Memory B cell (primary cell): ENCODE measurements at places on chromosomes 5 and 9.

GRCh38 chr5:133354323-133355185 lies 257.8 kb downstream of the FSTL4 start:
- no peak for DNase-seq

DNA sequence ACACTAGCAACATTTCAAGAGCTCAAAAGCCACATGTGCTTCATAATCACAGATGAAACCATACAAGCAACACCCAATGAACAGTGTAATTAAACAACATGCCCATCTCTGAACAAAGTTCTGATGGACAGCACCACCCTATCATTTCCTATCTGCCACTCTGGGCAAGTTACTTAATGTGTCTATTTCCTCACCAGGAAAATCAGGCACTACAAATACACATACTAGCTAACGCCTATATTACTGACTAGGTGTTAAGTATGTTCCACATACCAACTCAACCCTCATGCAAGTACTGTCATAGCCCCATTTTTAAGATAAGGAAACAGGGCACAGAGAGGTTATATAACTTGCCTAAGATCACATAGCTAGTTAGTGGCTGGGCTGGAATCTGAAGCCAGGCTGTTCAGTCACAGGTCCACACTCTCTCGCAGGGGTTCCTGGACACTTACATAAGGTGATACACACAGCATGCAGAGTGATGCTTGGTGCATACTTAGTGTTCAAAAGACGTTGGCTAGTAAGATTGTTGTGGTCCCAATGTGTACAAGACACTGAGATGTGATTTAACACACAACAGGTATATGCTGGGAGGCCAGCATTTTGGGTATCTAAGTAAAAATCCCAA lies 24.2 kb downstream of the CORO2A start:
- no peak for DNase-seq

DNA sequence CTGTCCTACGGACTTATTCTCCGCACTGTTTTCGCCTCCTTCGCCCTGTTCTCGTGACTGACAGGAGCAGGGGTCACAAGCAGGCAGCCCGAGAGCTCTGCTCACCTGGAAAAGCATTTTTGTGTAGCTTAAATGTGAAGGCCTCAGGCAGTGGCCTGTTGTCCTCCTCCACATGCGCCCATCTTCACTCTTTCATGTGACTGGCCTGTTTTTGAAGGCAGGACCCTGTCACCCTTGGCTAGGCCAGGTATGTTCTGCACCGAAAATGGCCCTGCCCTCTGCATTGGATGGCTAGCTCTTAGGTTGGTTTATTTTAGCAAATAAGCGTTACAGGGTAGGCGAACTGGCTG lies 614 bp upstream of the CPLANE1 start:
- DNase-seq, result no peak

- no peak for DNase-seq
Observed at GRCh38 chr9:120423812-120424211, 156.2 kb downstream of the CDK5RAP2 start.

- peak; percentile 31 for DNase-seq
Observed at GRCh38 chr5:109688630-109688969, 1.1 kb upstream of the MAN2A1 start.

GRCh38 chr9:127562841-127563401 lies 49.2 kb upstream of the STXBP1 start:
- no peak for DNase-seq

GRCh38 chr5:138503487-138504270 lies 38.4 kb downstream of the EGR1 start:
- DNase-seq, result no peak

DNA sequence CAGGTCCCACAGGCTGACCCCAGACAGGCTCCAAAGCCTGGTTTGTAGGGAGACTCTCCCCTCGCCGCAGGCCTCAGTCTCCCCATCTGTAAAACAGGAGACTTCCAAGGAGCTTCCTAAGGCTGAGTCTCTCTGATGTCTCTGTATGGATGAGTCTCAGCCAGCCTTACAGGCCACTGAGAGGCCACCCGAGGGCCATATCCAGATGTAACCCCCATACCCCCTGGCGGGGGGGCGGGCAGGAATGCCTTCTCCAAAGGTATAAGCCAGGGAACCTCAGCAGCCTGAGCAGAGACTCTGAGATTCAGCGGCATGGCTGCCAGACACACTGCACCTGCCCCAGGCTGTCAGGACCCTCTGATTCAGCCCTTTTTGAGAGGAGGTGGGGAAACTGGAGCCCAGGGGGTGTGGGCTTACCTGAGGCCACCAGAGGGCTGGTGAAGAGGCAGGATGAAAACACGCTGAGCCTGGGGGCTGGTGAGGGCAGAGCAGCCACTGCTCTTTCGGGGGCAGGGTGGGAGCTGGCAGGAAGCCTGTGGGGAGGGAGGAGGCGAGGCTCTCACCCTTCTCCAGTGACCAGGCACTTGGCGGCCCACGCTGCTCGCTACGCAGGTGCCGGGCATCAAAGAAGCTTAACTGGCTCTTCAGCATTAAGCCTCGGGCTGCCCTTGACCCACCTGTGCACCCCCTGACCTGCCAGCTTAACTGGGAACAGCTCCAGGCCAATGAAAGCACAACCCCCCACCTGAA lies 5.5 kb upstream of the SUSD3 start:
- DNase-seq, result no peak

DNA sequence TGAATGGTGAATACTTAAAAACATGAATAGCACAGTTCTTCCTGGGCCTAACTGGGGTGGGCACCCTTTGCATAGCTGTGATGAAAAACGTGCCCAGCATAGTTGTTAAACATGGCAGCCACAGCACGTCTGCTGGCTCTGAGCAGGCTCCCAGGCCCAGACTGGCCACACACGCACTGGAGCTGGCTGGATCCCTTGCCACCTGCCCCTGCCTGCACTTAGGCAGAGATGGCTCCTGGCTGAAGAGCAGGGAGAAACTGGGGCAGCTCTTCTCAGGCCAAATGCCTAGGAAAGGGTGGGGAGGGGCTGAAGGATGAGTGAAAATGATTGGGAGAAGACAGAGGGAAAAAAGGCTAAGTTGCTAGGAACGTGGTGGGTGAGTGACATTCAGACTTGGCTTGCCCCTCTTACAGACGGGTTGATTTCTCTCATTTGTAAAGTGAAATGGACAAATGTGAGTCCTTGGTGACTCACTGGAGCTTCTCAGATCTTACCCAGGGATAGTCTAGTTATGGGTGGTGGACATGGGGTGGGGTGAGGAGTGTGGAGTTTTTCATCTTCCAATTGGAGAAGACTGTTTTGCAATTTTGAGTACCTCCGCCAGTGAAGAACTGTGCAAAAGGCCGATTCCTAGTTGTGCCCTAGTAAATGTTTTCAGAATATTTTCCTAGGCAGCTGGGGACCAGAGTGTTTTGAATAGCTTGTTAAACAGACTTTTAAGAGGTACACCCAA lies 42.4 kb downstream of the TRIO start:
- DNase-seq, result no peak

DNA sequence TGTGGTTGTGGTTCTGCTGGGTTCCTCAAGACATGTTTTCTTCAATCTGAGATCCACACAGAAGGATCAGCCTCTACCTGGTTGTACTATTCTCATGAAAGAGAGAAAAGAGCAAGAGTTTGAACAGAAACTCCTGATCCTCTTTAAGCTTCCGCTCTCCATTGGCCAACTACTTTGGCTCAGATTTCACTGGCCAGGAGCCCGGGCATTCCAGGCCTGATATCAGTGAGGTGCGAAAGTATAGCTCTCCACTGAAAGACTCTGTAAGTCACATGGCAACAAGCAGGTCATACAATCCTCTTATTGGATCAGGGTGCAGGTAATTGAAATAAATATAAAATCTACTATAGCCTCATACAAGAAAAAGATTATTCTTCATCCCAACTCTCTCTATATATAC lies 920.5 kb downstream of the TLE4 start:
- no peak for DNase-seq

DNA sequence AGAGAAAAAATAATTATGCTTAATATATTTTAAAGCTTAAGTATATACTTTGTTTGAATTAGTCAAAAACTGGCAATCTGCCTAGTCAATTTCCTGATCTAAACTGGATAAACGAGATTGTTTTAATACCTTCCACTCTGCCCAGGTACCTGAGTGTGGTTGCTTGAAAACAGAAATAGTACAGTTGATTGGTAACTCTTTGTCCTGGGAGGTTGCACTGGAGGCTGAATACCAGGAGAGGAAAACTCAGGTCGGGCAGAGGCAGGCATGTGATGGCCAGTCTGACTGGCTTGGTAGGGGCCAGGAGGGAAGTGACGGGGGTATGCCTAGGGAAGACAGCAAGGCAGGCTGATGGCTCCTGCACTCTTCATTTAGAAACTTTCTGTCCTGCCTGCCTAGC lies 80.2 kb downstream of the PIK3R1 start:
- DNase-seq, result no peak

DNA sequence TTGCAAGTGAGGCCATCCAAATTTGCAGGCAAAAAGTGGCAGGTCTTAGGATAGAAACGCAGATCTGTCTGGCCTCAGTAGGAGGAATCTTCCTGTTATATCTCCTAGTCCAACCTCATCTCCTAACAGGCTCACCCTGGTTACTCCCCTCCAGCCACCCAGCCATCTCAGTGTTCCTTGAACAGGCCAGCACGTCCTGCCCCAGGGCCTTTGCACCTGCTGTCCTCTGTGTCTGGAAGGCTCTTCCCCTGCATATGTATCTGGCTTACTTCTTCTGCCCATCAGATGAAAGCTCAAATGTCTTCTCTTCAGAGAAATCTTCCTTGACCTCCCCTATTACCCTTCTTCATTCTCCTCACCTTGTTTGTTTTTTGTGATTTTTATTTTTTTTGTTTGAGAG lies 107.3 kb upstream of the ALDH1B1 start:
- no peak for DNase-seq

- no peak for DNase-seq
Observed at GRCh38 chr5:53712327-53712726, 151.9 kb downstream of the NDUFS4 start.

DNA sequence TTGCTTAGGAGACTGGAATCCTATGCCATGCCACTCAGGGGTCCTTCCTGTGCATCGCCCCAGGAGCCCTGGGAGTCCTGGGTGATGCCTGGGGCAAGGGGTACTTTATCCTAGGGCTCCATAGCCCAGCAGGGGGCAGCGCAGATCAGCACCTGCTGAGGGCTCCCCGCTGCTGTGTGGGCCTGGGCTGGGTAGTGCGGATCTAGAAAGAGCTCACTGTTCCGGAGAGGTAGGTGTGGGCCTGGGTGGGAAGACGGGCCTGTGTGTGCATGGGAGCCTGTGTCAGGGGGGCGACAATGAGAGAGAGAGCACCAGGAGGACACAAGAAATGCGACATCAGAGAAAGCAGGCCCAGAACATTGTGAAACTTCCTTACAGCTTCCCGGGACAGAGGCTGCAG lies 11.4 kb upstream of the DAB2IP start:
- no peak for DNase-seq

DNA sequence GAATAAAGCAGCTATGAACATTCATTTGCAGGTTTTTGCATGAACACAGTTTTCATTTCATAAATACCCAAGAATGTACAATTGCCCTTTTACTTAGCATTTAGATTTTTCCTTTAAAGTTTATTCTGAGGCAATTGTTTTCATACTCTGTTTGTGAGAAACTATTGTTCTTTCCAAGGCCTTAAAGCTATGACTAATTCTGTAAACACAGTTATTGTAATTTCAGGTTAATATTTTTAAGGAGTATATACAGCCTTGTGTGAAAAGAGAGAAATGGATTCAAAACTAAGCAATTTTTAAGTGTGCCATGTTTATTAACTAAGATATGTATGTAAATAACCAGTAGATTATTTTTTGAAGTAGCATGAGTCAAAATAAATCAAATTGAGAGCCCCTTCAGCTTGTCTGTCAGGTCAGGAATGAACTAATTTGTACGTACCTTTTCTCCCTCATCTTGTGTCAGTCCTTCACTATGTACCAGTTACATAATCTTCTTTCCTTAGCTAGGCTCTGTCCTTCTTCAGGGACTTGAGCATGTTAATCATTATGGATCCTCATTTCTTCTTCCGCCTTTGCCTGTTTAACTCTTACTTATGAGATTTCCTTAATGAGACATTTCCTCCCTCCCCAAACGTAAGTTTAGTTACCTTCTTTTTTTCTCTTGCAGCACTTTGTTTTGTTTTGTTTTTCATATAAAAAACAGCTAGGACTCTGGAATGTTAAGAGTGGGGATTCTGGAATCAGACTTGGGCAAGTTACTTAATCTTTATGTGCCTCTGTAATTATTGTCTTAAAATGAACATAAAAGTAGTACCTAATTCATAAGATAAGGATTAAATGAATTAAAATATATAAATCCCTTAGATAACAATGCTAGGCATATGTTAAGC lies 63.6 kb downstream of the NIPBL start:
- DNase-seq, result no peak

DNA sequence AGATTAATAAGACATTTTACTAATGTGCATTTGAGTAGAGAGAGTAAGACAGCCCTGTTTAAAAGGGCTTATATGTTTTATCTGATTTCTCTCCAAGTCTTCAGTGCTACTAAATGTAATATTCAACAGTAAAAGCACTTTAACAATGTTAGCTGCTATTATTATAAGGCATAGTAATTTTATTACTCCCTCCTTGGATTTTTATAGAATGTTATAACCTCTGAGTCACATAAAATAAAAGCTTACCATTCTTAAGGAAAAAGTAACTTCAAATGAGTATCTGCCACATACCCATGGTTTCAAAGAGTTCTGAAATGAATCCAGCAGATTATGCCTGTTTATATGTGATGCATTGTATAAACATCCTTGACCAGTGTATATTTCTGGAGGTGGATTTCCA lies 19.0 kb downstream of the SPDL1 start:
- no peak for DNase-seq

DNA sequence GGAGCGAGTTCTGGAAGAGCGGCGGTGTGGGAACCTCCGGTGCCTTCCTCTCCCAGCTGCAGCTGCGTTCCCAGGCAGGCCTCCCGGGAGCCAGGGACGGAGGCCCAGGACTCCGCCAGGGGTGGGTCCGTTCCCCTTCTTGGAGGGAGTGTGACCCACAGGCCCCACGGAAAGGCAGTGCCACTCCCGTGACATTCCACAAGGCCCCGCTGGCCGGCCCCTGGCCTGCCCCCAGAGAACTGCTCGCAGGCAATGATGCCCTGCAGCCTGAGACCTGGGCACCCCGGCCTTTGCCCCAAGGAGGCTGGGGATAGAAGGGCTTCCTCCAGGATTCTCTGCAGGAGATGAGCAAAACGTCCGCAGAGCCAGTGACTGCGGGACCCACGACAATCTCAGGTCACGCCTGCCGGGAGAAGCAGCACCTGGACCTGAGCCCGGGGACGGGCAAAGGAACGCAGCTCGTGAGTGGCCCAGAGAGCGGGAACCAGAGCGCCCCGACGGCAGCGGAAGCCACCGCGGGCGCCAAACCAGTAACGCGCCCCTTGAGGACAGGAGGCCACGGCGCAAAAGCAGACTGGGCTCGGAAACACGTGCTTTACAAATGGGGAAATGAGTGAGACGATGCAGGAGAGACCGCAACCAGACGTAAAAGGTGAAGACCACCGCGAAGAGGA lies 9.3 kb downstream of the OBP2B start:
- DNase-seq, result peak; percentile 29

GRCh38 chr5:172093965-172094364 lies 87.5 kb upstream of the FBXW11 start:
- DNase-seq, result no peak

- DNase-seq, result no peak
Observed at GRCh38 chr5:3050863-3051262, 299.4 kb upstream of the IRX2 start.
